C1 segment of cervical spinal cord (tissue), 14 donors: ENCODE measurements at places on chromosomes 11 and 22.

DNA sequence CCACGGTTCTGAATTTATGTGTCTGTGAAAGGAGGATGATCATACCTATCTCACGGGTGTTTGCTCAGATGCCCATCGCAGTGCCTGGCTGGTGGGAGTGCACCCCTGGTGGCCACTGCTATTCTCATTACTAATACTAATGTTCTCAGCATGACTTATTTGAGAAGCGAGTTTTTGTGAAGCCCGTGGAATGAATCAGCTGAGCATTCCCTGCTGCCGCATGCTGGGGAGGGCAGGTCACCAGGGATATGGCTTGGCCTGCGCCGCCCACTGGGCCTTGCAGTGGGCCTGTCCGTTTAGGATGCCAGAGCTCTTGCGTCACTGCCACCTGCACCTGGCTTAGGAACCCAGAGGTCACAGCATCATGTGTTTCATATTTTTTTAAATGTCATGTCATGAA is 16.9 kb downstream of the CTTN start:
- DNase-seq = no peak

DNA sequence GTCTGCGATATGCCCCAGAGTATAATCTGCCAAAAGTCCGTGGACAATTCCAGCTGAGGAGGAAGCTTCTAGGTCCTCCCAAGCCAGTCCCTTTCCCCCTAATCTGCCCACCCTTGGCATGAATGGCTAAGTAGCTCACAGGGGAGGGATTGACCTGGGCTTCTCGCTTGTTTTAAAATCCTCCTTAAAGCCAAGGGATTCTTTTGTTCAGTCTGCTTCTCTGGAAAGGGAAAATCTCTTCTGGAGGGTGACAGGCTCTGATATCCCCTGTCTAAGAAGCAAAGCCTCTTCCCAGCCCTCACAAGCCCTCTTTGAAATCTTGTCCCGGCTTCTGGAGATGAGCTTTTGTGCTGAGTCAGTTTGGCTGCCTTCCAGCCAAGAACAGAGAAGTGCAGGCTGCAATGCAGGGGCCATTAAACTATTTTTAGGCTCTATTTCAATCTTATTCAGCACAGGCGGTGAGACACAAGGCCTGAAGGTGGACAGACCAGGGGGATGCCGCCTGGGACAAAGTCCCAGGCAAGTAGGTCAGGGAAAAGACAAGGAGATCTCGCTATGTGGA is 23.9 kb downstream of the NEFH start:
- no peak for DNase-seq

GRCh38 chr22:30347255-30347892 is 9.3 kb downstream of the SF3A1 start:
- no peak for DNase-seq

DNA sequence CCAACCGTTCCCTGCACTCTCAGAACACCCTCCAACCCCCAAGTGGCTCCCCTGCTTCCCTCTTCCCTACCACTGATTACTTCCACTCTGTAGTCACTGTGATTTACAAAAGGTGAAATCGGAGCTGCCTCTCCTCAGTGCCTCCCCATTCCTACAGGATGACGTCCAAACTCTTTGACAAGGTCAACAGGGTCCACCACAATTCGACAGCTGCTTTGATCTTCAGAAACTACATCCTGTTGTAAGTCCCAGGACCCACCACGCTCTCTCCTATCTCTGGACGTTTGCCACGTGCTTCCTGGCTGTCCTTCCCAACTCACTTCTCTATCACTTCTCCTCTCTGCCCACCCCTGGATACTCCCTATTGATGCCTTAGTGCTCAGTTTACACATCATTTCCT is 85.0 kb upstream of the EIF3D start:
- no peak for DNase-seq
